Nasal cavity respiratory epithelium epithelial cell of viscerocranial mucosa (primary cell): ENCODE measurements at places on chromosomes 12 and 14. TPM values are rescaled to one million over a fixed set of nuclear protein-coding genes. Genes with fewer than 3 reads are reported as not detected.

Gene LUM
- total RNA-seq = under 0.01 TPM in 1 of 2 replicates, not detected in the other

Gene CAND1
- total RNA-seq = 97.7 and 174 TPM in 2 replicates

Gene ZFHX2
- total RNA-seq = under 0.01 and 0.43 TPM in 2 replicates

Gene HOTAIR
- not detected in 2 replicates for total RNA-seq

Gene TBC1D30
- 1.9 and 3.1 TPM in 2 replicates for total RNA-seq

Gene GSG1
- not detected in 2 replicates for total RNA-seq

Gene SALL2
- under 0.01 and 0.71 TPM in 2 replicates for total RNA-seq

Gene CLEC4D
- not detected in 2 replicates for total RNA-seq

Gene RPS26
- 55.4 and 78.7 TPM in 2 replicates for total RNA-seq

Gene DPY19L2
- 0.68 and 1.6 TPM in 2 replicates for total RNA-seq

Gene CAPZA3
- not detected in 2 replicates for total RNA-seq

Gene TGM1
- total RNA-seq = 87.8 and 123 TPM in 2 replicates

Gene GALNT9
- not detected in 2 replicates for total RNA-seq

Gene BCL11B
- total RNA-seq = 8.9 and 14.8 TPM in 2 replicates

Gene KLRK1
- total RNA-seq = 0.07 TPM in 1 of 2 replicates, not detected in the other

Gene TPH2
- not detected in 2 replicates for total RNA-seq

Gene CISTR
- total RNA-seq = not detected in 2 replicates

Gene DHRS1
- total RNA-seq = 19.8 and 27.9 TPM in 2 replicates

Gene B4GALNT3
- total RNA-seq = 4.7 and 22.9 TPM in 2 replicates

Gene GPR84
- total RNA-seq = 0.07 TPM in 1 of 2 replicates, not detected in the other

Gene GPRC5D
- not detected in 2 replicates for total RNA-seq

Gene PAN2
- total RNA-seq = 21.9 and 27.0 TPM in 2 replicates

Gene GNPTAB
- total RNA-seq = 22.2 and 41.9 TPM in 2 replicates

Gene TTC6
- 0.34 and 1.9 TPM in 2 replicates for total RNA-seq

Gene GOLGA5
- 53.1 and 56.4 TPM in 2 replicates for total RNA-seq

Gene ZBTB39
- total RNA-seq = 8.2 and 9.7 TPM in 2 replicates

Gene RD3L
- not detected in 2 replicates for total RNA-seq
